Activated B cell treated with CpG ODN at 0.5 μM for 24 hours (primary cell): ENCODE measurements at places on chromosomes 13 and 19. TPM values are rescaled to one million over a fixed set of nuclear protein-coding genes. Genes with fewer than 3 reads are reported as not detected.

- no peak for DNase-seq
Measured at GRCh38 chr13:108225440-108225839, 7.2 kb downstream of the ABHD13 start.

GRCh38 chr19:12872941-12873890 lies 8.0 kb downstream of the DNASE2 start:
- DNase-seq = no peak

- DNase-seq = no peak
Measured at GRCh38 chr13:103859952-103860351, 793.7 kb upstream of the SLC10A2 start.

GJA3 gene
- 0.09 and 0.10 TPM in 2 replicates for total RNA-seq

S1PR2 gene
- total RNA-seq = 5.3 and 5.6 TPM in 2 replicates

DNA sequence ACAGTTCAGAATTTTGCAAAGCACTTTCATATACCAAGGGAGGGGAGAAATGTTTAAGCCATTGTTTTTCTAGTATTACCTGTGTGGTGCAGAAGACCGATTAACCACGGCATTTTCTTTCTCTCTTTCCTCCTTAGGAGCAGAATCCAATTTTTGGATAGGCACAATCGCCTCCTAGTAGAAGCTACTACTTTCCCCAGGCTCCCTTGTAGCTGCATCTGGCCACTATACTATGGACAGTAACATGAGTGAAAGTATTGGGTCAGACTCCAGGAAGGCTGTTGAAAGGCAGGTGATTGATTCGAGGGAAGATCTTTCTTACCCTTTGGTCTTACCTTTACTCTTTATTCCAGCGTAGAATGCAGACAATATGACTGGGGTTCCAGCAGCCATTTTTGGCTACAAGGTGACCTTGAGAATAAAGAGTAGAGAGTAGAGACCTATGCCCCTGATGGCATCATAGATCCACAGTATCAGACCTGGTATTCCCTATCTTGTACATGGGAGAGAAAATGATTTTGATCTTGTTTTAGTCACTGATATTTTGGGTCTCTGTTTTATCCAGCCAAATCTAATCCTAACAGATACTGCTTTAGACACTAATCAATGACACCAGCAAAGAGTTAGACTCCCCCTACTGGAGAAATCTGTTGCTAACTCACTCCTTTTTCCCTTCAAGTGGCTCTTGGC lies 77.0 kb downstream of the LRRC63 start:
- DNase-seq = no peak

DNA sequence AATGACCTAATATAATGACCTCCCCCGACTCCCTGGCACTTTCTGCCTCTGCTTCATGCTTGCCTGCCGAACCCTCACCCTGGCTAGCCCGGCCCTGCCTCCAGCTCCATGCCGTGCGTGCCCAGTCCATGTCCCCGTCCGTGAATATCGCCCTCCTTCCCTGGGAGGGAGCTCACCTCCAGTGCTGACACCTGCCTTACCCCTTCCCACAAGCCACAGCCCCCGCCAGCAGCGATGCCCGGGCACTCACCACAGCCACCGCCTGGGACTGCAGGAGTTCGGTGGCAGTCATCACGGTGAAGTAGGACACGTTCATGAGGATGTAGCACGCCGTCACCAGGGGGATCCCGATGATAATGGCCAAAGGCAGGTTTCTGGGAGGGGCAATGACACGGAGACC lies 10.0 kb downstream of the SLC7A9 start:
- DNase-seq = no peak

DNA sequence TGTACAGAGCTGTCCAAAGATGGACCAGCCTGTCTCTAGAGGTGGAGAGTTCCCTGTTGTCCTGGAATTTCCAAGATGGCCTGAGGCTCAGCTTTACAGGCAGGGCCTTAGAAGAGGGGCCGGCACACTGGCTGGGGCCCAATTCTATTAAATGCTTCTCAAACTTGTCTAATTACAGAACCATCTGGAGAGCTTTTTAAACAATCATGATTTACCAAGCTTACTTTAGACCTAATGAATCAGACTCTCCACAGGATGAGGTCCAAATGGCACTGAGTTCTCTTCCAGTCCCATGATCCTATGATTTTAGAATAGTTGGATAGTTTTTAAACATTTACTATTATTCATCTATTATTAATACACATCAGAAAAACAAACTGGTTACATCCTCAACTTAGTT lies 123.5 kb downstream of the DNAJC3 start:
- no peak for DNase-seq

ATP4A gene
- total RNA-seq = not detected in 2 replicates

ZNF470 gene
- 5.9 and 6.4 TPM in 2 replicates for total RNA-seq

DNA sequence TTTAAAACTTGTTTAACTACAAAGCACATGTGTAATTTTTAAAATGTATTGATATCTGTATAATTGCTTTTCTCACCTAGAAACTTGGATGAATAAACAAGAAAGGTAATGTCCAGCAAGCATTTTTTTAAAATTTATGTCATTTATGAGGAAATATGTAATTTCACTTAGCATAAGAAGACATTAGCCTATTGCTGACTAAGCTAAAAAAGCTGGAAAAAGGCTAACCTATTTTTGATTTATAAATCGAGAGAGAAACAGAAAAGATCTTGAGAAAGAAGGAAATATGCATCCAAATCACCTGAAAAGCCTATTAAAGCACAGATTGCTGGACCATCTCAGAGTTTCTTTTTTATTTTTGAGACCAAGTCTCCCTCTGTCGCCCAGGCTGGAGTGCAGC lies 1181.3 kb downstream of the SLITRK1 start:
- DNase-seq = no peak

- no peak for DNase-seq
Measured at GRCh38 chr13:112905086-112905485, 63.9 kb upstream of the MCF2L start.

- DNase-seq = no peak
Measured at GRCh38 chr13:66138172-66138811, 1091.8 kb downstream of the PCDH9 start.

DNA sequence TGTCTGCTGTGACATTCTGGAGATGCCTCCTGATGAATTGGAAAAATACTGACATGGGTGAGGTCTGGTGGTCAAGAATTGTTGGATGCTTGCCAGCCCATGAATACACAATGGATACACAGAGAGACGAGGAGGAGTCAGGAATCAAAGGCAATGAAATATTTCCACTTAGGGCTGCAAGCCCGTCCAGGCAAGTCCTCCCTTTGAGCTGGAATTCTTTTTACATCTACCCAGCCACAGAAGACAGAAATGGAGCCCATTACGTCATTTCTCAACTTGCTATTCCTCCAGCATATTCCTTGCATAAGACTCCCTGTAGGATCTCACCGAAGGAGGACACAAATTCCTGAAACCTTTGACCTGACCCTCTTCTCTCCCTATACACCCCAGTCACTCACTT lies 15.7 kb upstream of the IGFL4 start:
- DNase-seq = no peak

DNA sequence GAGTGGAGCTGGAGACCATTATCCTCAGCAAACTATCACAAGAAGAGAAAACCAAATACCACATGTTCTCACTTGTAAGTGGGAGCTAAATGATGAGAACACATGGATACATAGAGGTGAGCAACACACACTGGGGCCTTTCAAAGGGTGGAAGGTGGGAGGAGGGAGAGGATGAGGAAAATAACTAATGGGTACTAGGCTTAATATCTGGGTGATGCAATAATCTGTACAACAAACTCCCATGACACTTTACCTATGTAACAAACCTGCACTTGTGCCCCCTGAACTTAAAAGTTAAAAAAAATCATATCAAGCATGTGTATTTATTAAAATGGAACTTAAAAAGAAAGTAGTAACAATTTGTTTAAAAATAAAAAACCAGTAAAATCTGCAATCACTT lies 5.0 kb downstream of the SIGLEC14 start:
- DNase-seq = no peak

GRCh38 chr13:96221471-96221870 lies 131.6 kb downstream of the HS6ST3 start:
- DNase-seq = no peak

- DNase-seq = no peak
Measured at GRCh38 chr13:110006304-110006703, 219.9 kb upstream of the IRS2 start.

- no peak for DNase-seq
Measured at GRCh38 chr13:98496479-98496791, 80.5 kb downstream of the STK24 start.
